ENCODE measurements at places on chromosomes 3 and 15.
A peak's percentile ranks its signal among the peaks of the same experiment; 100 is the strongest.

GRCh38 chr3:95615592-95616310, 1198.6 kb upstream of the EPHA6 start:
- DNase-seq: no peak

DNA sequence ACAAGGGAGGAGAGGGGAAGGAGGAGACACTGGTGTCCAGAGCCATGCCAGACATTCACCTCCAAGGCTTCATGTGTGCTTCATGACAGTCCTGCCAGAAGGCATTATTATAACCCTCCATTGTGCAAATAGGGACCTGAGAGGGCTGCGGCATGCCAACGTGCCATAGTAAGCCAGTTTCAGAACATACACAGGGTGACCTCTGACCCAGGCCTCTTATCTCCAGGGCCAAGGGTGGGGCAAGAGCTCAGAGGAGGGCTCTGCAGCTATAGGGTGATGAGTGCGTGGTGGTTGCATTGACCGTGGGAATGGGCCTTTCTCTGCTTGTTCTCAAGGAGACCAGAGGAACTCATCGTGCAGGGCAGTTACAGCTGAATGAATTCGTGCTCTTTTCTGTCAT, 9.7 kb upstream of the ACSBG1 start:
- no peak for DNase-seq

- no peak for DNase-seq
These were observed 79.7 kb upstream of the PRR20G start for GRCh38 chr3:127367593-127367992.

- DNase-seq: no peak
These were observed 10.6 kb upstream of the SPRED1 start for GRCh38 chr15:38242055-38242454.

DNA sequence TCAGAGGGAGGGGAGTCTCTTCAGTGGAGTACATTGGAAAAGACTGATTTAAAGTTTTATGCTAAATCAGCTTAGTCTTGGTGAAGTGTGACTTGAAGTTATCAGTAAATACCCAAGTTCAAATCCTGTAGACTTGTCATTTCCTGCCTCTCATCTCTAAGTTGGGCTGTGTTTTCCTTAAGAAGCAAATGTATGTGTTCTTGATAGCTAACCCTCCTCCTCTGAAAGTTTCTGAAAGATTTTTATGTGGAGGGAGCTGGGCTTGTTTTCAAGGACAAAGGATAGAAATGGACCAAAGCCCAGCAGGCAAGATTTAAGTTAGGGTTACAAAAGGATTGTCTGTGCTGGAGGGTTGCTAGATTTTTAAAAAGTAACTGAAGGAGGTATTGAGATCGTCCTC, 4.2 kb downstream of the MAPKBP1 start:
- DNase-seq: no peak

- DNase-seq: no peak
These were observed 59.0 kb downstream of the SCN5A start for GRCh38 chr3:38590521-38590920.

DNA sequence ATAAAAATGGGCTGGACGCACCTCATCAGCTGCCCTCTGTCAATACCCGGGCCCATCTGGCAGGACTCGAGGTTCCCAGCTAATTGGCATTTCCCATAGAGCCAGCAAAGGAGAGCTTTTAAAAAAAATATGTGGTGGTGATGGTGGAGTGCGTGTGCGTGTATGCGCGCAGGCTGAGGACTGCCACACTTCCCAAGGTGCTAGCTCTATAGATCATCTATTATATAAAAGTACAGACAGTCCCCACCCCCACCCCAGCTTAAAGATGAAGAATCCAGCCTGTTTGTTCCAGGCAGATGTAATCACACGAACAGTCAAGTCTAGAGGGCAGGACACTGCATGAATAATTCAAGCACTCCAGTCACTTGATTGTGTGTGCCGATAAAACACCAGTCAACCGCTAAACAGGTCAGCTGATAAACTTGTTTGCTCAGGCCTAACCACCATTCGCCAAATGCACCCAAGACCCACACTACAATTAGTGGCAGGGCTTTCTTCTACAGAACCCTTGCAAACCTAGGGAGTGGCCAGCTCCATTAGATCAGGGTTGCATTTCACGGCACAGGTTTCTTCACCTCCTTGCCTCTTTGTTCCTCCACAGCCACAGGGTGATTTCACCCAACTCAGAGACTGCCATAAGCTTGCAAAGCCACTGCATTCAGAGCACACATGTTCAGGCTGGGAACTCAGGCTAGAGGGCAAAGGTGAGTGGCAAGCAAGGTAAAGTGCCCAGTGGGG, 5.8 kb downstream of the TLE3 start:
- DNase-seq: no peak

DNA sequence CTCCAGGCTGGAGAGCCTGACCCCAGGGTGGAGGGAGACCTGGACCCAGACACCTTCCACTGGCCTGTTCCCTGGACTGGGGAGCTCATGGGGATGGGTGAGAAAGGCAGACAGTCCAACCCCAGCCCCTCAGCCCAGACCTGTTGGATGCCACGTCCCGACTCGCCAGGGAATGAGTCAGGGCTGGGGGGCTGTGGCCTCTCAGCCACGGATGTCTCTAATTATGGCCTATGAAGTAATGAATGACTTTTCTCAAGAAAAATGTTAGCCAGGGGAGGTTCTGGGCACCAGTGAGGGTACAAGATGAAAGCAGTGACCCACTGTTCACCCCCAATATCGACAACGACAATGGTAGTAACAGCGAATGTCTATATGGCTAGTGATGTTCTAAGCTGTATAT, 107.0 kb upstream of the RPL32 start:
- DNase-seq: no peak

GRCh38 chr3:73681610-73682009, 56.9 kb upstream of the PDZRN3 start:
- DNase-seq: no peak

DNA sequence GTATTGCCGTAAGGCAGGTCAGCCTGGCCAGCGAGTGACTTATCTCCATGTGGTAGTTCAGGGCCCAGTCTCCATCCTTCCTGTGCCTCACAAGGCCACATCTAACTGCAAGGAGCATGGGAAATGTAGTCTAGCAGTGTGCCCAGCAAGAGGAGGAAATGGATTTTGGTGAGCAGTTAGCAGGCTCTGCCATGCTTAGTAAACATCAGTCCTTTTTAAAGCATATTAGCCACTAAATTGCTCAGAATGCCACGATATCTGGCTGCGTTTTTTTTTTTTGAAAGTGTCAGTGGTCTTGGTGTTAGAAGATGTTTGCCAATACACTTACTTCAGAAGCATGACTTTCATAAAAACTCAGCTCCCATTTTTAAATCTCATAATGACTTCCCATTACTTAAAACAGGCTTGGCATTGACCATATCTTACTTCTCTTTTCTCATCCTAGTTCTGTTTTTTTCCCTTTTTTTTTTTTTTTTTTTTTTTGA, 470.2 kb upstream of the TPRG1 start:
- DNase-seq: no peak

DNA sequence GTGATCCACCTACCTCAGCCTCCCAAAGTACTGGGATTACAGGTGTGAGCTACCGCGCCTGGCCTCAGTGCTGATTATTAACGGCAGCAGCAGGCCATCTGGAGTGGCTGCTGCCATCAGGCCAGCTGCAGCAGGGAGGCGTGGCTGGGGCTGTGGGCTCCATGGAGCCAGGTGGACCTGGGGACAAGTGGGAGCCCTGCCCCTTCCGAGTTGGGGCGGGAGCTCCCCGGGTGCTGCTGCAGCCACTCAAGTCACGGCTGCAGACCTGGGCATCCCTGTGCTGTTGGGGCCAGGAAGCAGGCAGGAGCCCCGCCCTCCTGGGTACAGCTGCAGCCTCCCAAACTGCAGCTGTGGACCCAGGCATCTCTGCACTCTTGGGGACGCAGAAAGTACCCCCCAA, 23.9 kb downstream of the LRRC49 start:
- no peak for DNase-seq

DNA sequence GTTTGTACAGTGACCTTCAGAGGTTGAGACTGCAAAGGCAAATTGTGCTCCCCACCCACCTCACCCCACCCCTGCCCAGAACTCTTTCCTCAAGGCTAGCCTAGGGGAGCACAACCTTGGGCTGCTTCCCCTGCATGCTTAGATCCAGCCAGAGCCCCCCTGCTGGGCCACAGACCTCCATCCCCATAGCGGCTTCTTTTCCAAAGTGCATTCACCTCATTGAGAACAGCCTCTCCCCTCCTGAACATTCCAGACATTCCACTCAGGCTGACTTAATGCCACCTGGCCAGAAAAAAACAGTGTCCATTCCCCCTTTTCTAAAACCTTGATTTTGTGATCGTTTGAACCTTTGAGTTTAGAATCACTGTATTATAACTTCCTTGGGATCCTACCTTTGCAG, 124.4 kb upstream of the TOPAZ1 start:
- no peak for DNase-seq

DNA sequence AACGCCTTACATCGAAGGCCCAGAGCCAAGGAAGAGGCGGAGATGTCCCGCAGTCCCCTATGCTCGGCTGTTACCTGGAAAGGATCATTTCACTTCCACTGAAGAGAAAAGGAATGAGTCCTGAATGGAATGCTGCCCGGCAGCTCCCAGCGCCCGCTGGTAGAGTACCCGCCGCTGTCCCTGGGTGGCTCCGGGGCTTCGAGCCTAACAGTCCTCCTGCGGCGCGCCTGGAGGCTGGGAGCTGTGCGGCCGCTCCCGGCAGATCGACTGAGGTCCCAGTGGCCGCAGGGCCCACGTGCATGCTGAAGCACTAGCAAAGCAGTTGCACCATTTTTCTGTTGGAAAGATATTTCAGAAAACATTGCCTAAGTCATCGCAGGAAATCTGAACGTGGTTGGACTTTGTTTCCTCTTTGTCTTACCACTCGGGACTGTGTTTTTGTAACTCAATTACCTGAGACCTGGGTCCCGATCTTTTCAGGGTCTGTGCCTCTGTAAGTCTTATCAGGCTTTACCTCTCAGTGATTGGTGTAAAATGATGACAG, 984 bp downstream of the RNU6-1 start:
- no peak for DNase-seq

DNA sequence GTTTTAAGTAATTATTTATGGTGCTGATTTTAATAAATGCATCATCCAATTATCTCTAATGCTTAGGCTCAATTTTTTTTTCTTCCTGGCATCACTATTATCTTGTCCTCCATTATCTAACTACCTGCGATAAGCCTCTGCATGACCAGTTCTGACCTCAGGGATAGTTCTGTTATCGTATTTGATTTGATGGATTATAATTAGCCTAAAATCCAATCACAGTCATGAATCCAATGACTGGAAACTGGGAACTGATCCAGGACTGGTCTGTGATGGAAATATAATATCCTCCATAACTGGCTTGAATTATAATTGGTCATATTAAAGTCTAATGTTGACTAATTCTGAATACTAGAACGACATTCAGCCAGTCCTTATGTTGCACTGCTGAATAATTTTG, 1.1 kb downstream of the MYH15 start:
- DNase-seq: no peak

- peak; percentile 35 for DNase-seq
These were observed 12.8 kb downstream of the LXN start for GRCh38 chr3:158659454-158660237.

DNA sequence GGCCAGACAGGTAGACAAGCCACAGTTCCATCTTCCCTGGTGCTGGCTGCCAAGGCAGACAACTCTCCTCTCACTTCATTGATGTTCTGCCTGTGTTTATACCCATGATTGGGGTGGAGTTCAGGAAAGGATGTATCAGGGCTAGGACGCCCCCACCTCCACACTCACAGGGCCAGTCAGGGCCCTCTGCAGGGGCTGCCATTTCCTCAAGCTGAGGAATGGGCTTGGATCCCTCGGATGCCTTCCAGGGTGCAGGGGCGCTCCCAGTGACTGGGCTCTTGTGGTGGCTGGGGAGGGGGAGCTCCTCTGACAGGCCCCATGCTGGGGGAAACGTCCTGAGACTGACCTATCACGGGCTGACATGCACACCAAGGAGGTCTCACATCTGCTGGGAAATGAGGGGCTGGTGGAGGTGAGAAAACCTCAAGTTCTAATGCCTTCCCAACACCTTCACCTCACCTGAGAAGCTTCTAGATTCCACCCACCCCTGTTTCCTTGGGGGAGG, 31.4 kb downstream of the SEMA7A start:
- DNase-seq: no peak

DNA sequence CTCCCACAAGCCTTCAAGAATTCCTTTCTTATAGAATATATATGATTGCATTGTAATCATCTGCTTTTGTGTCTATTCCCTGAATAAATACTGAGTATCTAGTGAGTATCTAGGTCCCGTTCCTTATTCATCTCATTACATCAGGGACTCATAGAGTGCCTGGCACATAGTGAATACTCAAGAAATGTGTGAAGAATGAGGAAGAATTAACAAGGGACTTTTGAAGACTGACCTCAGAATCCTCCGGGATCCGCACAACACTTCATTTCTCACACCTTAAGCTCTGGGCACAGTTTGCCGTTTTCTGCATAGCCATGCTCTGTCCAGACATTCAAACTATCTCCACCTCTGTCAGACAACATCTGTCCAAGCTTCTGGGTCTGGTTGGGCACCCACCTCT, 108.8 kb downstream of the STAC start:
- no peak for DNase-seq

DNA sequence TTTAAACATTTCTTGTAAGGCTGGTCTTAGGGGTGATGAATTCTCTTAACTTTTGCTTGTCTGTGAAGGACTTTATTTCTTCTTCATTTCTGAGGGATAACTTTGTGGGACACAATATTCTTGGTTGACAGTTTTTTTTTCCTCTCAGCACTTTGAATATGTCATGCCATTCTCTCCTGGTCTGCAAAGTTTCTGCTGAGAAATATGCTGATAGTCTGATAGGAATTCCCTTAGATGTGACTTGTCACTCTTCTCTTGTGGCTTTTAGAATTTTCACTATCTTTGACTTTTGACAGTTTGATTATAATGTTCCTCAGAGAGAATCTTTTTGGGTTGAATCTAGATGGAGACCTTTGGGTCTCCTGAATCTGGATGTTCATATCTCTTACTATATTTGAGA, 23.3 kb upstream of the TF start:
- no peak for DNase-seq

DNA sequence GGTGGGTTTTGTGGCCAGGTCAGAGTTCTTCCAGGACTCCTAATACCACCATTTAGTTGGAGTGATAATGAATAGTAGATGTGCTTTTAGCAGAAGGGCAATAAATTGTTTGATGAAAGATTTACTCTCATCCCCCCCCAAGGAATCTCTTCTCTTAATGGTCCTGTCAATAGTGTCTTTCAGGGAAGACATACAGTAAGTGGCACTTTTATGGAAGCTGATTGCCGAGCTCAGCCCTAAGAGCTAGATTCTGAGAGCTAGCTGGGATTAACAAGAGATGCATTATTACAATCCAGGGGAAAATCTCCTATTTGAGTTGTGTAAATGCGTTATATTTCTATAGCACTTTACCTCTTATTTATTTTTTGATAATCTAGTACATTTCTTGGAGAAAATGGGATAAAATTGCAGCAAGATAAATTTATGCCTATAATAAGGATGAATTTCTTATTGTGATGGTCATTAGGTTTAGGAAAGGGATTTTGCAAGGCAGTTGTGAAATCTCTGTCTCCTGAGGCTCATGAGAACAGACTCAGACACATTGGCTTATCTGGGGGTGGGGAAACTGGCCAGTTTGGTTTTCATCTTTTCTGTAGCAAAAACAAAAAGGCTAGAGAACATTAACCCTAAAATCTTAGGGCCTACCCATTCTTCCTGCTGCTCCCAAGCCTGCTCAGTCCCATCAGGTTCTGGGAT, 41.6 kb upstream of the CLSTN2 start:
- no peak for DNase-seq
